H9 (cell line): ENCODE measurements at places on chromosomes 7 and 10. TPM values are rescaled to one million over a fixed set of nuclear protein-coding genes. Genes with fewer than 3 reads are reported as not detected.
A peak's percentile ranks its signal among the peaks of the same experiment; 100 is the strongest.

DNA sequence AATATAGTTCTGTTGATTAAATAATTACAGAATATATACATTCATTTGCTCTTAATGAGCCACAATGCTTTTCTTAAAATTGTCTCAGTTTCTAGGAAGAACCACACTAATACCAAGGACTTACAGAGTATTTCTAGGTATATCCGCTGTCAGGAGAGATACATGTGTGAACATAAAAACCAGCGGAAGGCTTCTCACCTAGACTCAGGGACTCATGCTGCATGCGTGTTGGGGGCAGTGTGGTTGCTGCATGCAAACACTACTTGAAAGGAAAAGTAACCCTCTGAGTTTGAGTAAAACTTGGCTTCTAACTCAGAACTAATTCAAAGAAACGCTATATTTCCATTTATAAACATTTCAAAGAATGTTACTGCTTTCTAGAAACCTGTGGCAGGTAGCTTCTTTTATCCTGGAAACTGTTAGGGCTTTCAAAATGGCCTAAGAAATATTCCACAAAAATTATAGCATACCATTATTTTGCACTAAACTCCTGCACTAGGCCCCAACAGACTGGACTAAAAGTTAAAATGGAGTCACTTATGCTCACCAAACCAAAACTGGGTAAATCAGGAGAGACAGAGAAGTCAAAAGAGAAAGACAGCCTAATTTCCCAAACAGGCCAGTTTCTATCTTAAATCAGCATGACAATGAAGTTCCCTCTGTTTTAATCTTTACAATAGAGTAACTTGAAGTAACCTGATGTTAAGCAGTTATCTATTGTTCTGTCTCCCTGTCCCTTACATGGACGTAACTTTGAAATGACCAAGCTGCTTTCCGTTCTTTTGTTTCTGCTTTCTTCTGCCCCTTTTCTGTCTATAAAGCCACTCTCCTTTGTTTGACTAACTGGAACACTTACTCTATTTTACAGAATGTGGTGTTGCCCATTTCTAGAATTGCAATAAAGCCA is 95.2 kb upstream of the FAM133B start:
- no peak for DNase-seq

- DNase-seq: no peak
These were observed 214.2 kb downstream of the ANK3 start for GRCh38 chr10:60175441-60175971.

- DNase-seq: no peak
These were observed 367.0 kb upstream of the MGMT start for GRCh38 chr10:129099992-129100391.

DNA sequence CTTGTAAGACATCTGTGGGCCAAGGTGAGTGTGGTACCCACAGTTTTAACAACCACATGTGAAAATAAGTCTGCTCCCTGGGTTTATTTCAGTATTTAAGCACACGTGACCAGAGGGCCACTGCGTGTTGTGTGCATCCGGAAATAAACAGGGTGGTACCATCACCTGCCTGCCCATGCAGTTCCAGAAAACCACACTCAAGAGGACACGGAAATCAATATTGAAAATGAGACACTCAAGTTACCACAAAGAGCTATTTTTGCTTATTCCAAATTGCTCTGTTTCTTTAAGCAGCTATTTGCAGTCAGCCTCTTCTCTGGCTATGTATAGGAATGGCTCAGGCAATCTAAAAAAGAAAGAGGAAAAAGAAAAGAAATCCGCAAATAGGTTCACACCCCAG is 71.8 kb upstream of the LOXL4 start:
- DNase-seq: no peak

MSS51 gene
- 1.4 and 1.9 TPM in 2 replicates for total RNA-seq

DNA sequence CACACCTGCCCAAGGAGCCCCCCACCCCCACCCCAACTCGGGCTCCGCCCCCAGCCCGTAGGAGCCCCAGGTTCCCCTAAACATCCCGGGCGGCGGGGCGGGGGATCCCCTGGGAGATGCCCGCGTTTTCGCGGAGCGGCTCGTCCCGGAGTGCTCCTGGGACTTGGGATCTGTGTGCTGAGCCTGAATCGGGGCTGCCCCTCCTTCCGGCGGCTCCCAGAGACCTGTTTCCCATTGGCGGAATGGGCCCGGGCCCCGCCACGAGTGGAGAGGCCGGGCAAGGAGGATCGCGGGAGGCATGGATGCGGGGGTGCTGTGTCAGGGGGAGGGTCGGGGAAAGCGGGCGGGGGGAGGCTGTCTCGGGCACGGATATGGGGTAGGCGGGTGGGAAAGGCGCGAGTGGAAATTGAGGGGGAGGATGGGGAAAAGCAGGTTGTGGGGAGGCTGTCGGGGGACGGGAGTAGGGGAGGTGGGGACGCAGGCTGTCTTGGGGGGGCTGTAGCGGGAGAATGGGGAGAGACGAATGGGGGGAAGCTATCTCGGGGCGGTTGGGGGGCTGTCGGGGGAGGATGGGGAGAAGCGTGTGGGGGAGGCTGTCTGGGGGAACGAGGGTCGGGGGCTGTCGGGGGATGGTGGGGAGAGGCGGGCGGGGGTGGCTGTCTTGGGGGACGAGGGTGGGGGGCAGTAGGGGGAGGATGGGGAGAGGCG is 572 bp upstream of the BHLHA15 start:
- DNase-seq: peak; percentile 77

DNA sequence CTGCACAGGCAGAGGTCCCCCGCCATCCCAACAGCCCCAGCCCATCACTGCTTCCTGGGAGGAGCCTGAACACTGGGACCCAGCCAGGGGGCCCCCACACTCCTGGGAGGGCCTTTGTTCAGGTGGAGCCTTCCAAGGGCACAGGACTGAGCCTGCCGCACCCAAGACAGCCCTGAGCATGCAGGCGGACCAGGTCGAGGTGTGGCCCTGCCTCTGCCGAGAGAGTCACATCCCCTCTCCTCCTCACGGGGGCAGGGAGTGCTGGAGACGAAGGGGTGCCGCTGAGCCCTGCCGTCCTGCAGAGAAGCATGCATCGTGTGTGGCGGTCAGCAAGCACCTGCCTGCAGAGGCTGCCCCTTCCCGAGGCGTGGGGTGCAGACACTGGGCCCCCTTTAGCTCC is 7.3 kb upstream of the MAFK start:
- DNase-seq: no peak

- no peak for DNase-seq
These were observed 439.3 kb downstream of the RPS24 start for GRCh38 chr10:78473006-78473405.

HOXA2 gene
- not detected in 2 replicates for total RNA-seq

DNA sequence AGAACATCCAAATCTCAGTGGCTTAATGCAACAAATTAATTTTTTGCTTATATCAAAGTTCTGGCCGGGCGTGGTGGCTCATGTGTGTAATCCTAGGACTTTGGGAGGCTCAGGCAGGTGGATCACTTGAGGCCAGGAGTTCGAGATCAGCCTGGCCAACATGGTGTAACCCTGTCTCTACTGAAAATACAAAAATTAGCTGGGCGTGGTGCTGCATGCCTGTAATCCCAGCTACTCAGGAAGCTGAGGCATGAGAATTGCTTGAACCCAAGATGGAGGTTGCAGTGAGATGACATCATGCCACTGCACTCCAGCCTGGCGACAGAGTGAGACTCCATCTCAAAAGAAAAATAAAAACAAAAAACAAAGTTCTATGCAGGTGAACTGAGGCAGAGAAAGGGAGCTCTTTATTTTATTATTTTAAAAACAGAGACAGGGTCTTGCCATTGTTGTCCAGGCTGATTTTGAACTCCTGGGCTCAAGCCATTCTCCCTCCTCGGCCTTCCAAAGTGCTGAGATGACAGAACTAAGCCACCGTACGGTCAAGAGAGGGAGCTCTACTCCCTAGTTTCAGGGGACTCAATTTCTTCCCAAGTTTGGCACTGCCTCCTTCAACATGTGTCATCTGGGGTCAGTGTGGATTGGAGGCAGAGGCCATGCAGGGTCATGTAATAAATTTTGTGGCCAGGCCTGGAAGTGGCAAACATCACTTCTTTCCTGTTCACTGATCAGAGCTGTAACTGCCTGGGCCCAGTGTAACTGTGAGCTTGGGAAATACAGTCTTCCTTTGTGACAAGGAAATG is 2.4 kb downstream of the ADCK2 start:
- peak; percentile 48 for DNase-seq

DNA sequence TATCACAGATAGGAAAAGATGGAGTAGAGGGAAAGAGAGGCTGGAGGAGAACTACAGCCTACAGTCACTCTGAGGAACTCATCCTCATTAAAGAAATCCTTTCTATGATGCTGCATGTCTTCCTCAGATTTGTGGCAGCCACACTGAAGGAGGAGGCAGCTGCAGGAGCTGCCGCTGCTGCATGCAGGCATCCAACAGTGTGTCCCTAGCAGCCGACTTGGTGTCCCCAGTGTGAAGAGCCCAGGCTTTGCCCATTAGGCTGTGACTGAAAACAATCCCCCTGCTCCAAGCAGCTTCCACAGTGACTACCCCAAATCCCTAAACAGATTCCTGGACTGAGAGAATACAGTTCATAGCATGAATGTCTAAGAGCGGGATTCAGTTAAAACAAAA is 23.1 kb downstream of the SKIDA1 start:
- no peak for DNase-seq

DNA sequence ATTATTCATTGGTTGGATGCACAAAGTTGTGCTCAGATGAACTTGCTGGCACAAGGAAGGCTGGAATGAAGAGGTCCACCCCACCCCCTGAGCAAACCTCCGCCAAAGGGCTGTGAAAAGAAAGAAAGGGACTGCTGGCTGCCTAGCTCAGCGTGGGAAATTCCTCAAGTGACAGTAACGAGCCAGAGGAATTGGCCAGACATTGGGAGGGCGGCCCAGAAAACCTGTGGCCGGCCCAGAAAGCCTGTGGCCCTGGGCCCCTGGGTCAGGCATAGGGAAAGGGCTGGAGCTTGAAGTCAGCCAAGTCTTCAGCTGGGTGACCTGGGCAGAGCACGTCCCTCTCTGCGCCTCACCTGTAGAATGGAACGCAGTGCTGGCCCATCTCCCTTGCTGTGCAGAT is 30.6 kb upstream of the CTBP2 start:
- DNase-seq: no peak

GRCh38 chr10:130352291-130352645 is 216.1 kb downstream of the GLRX3 start:
- DNase-seq: peak; percentile 46

PON1 gene
- total RNA-seq: 0.15 and 0.90 TPM in 2 replicates

GRCh38 chr7:134279898-134280297 is 36.8 kb downstream of the SLC35B4 start:
- DNase-seq: no peak

AIMP2 gene
- 77.6 and 78.2 TPM in 2 replicates for total RNA-seq

DNA sequence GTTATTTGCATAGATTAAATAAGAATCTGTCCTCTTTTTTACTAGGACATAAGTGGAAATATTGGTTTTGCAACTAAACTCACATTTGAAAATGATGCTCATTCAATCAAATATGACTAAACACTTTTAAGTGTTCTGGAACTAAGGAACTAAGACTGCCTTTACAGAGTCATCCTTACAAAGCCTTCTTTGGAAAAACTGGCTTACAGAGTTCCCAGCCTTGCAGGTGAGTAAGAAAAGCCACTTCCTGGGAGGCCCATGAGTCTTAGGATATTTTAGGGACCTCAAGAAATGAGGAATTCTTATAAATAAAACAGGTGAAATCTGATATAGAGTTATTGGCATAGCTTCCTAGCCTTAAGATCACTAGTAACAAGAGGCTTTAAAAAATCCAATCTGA is 135.5 kb downstream of the ALOX5 start:
- DNase-seq: no peak

DNA sequence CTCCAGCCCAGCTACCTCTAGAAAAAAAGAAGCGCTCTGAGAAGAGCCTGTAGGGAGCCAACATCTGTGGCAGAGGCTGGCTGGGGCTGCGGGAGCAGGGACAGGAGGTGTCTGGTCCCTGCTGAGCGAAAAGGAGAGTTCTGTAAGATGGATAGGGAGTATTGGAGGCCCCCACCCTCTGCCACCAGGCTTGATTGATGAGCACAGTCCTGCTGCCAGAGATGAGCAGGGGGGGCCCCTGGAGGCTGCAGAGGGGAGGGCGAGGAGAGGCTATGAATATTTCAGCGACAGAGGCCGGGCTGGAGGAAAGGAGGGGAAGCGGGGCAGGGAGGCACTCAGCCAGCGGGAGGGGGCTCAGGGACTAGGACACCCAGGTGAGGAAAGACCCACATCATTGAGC is 44.5 kb upstream of the HSPB1 start:
- no peak for DNase-seq

DNA sequence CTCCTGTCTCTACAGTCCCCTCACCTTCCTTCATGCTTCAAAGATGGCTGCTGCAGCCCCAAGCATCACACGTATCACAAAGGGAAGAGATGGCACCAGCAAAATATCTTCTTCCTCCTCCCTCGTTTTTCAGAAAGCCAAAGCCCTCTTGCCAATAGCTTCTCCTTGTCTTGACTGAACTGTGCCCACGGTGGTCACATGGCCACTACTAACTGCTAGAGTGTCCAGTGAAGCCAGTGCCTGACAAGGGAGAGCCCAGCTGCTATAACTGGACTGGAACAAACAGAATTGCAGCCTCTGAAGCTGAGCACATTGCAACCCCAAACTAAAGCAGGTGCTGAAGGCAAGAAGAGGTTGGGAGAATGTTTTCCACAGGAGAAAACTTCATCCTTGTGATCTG is 120.8 kb upstream of the RET start:
- DNase-seq: no peak

GRCh38 chr10:102647443-102648268 is 3.4 kb downstream of the TRIM8 start:
- DNase-seq: no peak

GRCh38 chr10:60990663-60991062 is 46.7 kb upstream of the RHOBTB1 start:
- DNase-seq: no peak

GRCh38 chr10:114024876-114025610 is 18.6 kb upstream of the ADRB1 start:
- DNase-seq: no peak

IFIT5 gene
- 2.1 and 2.3 TPM in 2 replicates for total RNA-seq

DNA sequence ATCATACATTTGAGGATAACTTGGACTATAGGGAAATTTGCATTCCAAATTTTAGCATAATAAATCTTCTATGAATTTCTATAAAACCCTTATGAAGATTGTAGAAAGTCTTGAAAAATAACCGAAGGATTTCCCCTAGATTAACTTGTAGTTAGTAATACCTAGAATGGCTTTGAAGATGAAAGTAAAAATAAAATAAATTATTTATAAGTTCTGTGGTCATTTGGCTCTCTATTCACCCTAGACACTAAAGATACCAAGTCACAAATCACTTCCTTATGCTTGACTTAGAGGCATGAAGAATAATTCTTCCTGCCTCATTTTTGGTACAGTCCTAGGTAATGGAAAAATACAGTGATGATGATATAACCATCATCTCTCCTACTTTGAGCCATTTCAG is 79.3 kb downstream of the CSTF2T start:
- no peak for DNase-seq

GRCh38 chr7:148773334-148773733 is 74.6 kb downstream of the CUL1 start:
- DNase-seq: no peak

LRRD1 gene
- total RNA-seq: not detected in 2 replicates

GRCh38 chr10:124414076-124414475 is 4.6 kb downstream of the OAT start:
- no peak for DNase-seq
